Stimulated activated CD8-positive, alpha-beta memory T cell treated with anti-CD3 and anti-CD28 coated beads, Interleukin-7, amount 100 ng/mL, for 24 hours (primary cell): ENCODE measurements at places on chromosomes 11 and 22.

DNA sequence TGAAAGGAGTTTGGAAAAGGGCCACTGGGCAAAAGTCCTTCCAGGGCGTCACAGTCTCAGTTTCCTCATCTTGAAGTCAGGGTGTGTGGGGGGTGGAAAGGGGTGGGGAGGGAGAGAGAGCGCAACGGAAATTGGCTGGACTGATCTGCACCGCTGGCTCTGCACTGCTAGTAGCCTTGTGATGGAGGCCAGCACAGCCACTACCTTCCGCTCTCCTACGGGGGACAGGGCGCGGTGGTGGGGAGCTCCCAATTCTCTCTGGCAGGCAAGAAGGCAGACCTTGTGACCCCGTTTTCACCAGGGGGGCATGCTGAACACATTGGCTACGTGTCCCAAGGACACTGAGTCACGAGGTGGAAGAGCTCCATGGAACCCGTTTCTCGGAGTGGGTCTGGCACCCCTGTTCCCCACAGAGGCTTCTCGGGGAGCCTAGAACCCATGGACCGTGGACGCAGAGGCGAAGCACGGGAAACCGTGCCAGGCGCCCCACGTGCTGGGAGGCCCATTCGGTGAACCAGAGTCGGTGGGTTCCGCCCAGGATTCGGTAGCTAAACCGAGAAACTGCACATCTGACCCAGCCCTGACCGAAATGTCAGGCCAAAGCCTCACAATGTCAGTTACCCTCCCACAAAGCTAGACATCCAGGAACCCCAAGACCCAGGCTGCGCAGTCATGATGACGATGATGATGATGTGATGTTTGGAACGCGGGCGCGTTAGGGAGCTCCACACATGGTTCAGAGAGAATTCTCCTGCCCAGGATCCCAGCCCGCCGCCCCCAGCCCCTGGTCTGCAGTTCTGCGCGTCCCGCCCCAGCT, 28.3 kb upstream of the WNT11 start:
- DNase-seq: no peak

- no peak for DNase-seq
These were observed 236.5 kb downstream of the ST3GAL4 start for GRCh38 chr11:126591966-126592489.

DNA sequence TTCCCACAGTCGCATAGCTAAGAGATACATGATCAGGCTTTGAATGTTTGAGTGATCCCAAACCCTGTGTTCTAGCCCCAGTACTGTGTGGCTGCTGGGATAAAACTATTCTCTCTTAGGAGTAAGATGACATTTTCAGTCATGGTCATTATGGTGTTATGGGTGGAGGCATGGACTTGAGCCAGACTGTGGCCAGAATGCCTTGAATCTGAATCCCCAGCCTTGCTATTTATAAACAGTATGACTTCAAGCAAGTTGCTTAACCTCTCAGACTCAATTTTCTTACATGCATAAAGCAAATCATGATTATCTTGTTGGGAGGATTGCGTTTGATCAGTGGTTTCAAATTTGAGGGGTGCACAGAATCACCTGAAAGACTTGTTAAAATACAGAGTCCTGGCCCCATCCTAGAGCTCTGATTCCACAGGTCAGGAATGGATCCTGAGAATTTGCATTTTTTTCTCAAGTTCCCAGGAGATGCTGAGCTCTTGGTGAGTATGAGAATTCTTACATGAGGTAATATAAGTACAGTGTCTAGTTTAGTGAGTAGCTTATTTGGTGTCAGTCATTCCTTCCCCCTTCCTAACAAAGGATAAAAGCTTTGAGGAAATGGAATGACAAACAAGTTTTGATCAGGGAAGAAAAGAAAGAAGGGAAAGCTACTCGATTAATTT, 571.7 kb downstream of the METTL15 start:
- no peak for DNase-seq

- DNase-seq: no peak
These were observed 5.1 kb upstream of the KLHL35 start for GRCh38 chr11:75437966-75438659.

DNA sequence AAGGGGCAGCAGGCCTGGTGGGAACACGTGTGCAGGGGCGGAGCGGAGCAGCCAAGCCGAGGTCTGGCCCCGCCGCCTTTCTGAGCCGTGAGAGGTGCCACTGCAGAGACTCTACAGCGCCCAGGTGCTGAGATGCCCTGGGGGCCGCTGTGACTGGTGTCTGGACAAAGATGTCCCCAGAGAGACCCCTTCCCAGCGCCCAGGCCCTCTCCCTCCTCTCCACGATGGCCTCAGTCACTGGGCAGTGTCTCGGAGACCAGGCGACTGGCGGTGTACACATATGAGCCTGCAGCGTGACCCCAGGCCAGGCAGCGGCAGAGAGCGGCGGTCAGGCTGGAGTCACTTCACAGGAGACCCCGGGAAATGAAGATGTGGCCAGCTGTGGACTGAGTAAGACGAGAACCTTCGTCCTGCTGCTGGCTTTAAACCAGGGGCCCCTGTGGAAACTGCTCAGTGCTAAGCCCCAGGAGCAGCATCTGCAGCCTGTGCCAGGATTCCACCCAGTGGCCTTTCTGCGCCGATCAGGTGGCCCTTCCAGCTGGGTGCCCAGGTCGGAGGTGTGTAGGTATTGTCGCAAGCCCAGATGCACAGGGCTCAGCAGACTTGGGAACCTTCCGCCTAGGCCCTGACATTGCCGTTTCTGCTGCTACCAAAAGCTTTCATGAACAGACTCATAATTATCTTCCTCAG, 34.7 kb downstream of the MOB2 start:
- DNase-seq: no peak

GRCh38 chr11:128236506-128237498, 350.6 kb downstream of the ETS1 start:
- DNase-seq: no peak

DNA sequence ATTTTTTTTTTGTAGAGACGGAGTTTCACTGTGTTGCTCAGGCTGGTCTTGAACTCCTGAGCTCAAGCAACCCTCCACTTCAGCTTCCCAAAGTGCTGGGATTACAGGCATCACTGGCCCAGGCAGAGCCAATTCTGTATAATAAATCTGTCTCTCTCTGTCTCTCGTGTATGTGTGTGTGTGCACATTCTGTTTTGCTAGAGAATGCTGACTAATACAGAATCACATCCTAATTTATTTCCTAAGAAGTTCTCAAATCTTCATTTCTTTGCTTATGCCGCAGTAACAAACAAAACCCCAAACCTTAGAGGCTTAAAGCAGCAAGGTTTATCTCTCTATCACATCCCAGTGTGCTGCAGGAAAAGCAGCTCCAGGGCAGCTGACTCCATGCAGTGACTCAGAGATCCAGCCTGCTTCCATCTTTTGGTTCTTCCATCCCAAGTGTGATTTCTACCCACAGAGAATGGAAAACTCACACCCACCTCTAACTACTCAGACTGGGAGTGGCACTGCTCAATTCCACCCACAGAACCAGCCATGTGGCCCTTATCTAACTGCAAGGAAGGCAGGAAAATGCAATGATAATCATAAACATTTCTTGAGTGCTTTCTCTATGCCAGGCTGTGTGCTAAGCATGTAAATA, 35.1 kb upstream of the LRRC10B start:
- DNase-seq: no peak
